Activated CD8-positive, alpha-beta memory T cell treated with anti-CD3 and anti-CD28 coated beads for 1 hour (primary cell): ENCODE measurements at places on chromosomes 4 and X.

- DNase-seq = no peak
These were observed 257.1 kb downstream of the BCOR start for GRCh38 chrX:39840581-39841093.

- DNase-seq = no peak
These were observed 182.9 kb downstream of the C4orf33 start for GRCh38 chr4:129278868-129279267.

GRCh38 chr4:186260117-186260503, 5.9 kb upstream of the F11 start:
- no peak for DNase-seq

DNA sequence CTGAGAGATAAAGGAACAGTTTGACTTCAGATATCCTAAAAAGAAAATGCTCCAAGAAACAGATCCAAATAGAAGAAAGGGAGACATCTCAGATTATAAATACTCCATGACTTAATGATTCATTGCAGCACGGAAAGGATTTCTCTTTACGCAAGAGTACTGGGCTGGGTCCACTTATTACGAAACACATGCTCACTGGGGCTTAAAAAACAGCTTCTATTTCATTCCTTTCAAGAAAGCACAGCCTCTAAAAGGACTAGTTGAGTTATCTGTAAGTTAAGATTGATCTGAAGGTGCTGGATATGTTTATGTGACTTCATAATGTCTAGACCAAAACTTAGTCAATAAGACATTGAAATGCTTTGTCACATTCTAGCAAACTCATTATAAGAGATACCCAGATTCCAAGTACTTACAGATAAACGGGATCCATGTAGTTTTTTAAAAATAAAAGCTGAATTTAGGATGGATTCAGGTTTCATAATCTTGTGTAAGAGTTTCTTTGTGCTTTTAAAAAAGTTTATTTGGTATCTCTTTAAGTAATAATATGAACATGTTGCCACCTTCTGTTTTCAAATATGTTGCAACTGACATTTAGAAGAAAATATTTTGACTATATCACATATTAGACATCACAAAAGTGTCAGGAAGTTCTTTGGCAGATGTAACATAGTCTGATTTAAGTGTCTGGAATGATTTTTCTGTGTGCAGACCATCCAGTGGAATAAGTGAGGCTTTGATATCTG, 109.5 kb upstream of the MYOZ2 start:
- no peak for DNase-seq

DNA sequence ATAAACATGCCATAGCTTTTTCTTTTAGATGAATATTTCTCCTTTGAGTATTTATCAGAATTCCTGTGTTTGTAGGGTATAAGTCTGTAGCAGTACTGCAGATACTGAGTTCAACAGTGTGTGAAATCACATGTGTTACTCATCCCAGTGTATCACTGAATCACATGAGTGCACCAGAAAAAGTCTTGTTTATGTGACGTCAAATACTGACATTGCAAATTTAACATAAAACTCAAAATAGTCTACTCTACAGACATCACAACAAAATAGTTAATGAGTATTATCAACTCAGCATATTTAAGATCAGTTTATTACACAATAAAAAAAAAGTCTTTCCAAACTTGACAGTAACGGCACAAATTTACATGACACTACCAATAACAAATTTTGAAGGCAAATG, 221.3 kb downstream of the DCTD start:
- no peak for DNase-seq

GRCh38 chrX:147917700-147918695, 6.3 kb downstream of the FMR1 start:
- DNase-seq = no peak

DNA sequence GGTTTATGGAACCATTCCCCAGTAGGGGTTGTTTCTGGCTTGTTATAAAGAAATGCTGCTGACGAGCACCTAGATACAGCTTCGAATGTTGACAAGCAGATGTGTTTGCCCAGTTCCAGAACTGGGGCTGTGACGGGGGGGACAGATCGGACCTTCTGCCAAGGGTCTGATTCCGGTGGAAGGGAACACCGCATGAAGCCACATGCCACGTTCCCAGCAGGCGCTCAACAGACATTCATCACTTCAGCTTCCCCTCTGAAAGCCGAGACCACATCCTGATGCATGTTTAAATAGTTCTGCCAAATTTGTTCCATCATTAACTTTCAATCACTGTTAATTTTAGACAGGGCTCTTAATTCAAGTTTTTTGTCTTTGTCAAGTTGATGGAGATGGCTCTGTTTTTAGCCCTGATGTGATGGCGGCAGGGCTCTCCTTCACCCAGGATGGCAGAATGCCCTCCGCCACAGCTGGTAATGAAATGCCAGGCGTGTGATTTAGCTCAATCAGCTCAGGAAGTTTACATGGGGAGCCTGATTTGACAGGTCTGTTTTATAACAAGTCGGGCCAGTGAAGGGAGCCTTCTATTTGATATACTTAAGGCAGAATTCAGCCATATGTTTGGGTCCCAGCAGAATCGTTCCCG, 57.4 kb downstream of the PSAPL1 start:
- no peak for DNase-seq
